Activated CD4-positive, alpha-beta T cell treated with anti-CD3 and anti-CD28 coated beads, Interleukin-2, amount 10 ng/mL, durations not matched to agents 24 days and 14 days (primary cell): ENCODE measurements at places on chromosomes 2 and 18. TPM values are rescaled to one million over a fixed set of nuclear protein-coding genes. Genes with fewer than 3 reads are reported as not detected.

RAPH1 gene
- total RNA-seq, result 6.0 and 6.1 TPM in 2 replicates

GDF7 gene
- 0.26 TPM in 2 replicates for total RNA-seq

GRCh38 chr2:213279971-213280370 is 4.3 kb upstream of the SPAG16 start:
- H3K27me3 ChIP-seq, result peaks cover 5% of the 10 kb centered on the region
- H3K36me3 ChIP-seq, result no peaks in the 10 kb centered on the region

DNA sequence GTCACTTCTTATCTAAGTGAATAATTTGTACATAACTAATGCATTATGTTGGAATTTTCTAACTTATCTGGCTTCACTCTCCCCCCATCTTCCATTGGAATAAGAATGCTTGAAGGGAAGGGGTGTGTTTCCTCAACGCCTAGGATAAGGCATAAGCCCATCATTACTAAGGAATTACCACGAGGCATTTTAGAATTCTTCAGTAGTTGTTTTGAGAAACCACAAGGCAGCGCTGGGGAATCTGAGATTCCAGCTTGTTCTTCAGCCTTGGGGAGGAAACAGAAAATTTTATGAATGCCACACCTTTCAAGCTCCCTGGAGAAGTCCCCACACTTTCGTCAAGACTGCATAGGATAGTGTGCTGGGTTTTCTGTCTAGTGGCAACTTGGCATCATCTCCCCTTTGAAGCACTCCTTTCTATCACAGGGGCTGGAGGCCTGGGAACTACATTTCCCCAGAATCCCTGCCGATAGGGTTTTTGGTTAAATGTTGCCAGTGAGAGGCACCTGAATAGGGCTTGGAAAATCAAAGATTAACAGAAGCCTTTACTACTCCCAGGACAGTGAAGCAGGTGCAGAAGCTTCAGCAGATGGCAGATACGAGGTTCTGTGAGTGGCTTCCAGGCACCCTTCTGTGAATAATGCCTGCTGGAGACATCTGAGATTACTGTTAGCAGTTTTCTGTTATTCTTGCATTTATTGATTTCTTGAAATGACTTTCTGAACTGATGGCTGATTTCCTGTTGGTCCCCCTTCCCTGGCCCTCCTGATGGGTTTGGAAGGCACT is 192.7 kb upstream of the REV1 start:
- H3K36me3 ChIP-seq, result no peaks in the 10 kb centered on the region
- no peak for DNase-seq
- no peaks in the 10 kb centered on the region for H3K27me3 ChIP-seq
- no peak overlapping the region for H3K4me3 ChIP-seq
